Urinary bladder (tissue), 4 donors: ENCODE measurements at places on chromosomes 4 and X. TPM values are rescaled to one million over a fixed set of nuclear protein-coding genes. Genes with fewer than 3 reads are reported as not detected.

Gene ADH7
- polyA plus RNA-seq, result not detected

Gene ADGRG4
- polyA plus RNA-seq, result 0.09 TPM

Gene PRDM5
- 3.7 TPM for polyA plus RNA-seq

Gene HHIP
- 9.1 TPM for polyA plus RNA-seq

Gene MEPE
- not detected for polyA plus RNA-seq

Gene NAP1L5
- polyA plus RNA-seq, result 10.2 TPM

Gene PWWP3B
- polyA plus RNA-seq, result 0.24 TPM

Gene PLP1
- 20.9 TPM for polyA plus RNA-seq

Gene SCFD2
- 8.1 TPM for polyA plus RNA-seq

Gene ZC4H2
- polyA plus RNA-seq, result 11.6 TPM

Gene ADRA2C
- 5.8 TPM for polyA plus RNA-seq

Gene PPP4R3C
- polyA plus RNA-seq, result not detected
